ENCODE measurements at places on chromosomes 4 and X.
A peak's percentile ranks its signal among the peaks of the same experiment; 100 is the strongest.

- no peak for DNase-seq
These were observed 103.3 kb upstream of the SLC4A4 start for GRCh38 chr4:71235311-71236201.

- DNase-seq = no peak
These were observed 38.9 kb downstream of the STARD8 start for GRCh38 chrX:68686097-68686977.

DNA sequence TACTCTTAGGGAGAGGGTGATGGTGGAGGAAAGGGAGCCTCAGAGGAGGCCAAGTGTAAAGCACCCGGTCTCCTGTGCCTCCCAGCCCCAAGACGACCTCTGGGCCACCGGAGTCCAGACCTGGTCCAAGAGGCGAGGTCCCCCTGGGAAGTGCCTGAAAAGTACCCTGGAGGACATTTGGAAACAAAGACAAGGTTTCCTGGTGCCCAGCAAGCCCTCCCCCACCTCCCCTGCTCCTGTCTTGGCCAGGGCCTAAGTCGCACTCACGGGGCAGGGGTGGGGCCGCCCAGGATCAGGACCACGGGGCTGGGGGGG, 532 bp upstream of the SH3BP2 start:
- no peak for DNase-seq

DNA sequence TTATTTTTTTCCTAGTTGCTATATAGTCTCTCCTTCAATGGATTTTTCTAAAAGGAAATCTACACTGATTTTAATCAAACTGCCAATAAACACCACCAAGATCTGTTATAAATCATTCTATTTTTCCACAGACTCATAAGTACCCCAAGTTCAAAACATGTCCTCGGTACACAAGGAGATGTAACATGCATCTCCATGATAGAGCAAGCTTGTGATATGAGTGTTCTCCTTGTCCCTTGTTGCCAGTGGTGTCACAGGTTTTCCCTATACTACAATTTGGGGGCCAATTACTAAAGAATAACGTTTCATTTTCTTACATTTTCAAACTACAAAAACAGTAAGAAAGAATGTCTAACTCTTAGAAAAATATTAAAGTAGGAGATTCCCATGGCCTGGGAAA, 491 bp downstream of the ARHGEF6 start:
- DNase-seq = no peak

DNA sequence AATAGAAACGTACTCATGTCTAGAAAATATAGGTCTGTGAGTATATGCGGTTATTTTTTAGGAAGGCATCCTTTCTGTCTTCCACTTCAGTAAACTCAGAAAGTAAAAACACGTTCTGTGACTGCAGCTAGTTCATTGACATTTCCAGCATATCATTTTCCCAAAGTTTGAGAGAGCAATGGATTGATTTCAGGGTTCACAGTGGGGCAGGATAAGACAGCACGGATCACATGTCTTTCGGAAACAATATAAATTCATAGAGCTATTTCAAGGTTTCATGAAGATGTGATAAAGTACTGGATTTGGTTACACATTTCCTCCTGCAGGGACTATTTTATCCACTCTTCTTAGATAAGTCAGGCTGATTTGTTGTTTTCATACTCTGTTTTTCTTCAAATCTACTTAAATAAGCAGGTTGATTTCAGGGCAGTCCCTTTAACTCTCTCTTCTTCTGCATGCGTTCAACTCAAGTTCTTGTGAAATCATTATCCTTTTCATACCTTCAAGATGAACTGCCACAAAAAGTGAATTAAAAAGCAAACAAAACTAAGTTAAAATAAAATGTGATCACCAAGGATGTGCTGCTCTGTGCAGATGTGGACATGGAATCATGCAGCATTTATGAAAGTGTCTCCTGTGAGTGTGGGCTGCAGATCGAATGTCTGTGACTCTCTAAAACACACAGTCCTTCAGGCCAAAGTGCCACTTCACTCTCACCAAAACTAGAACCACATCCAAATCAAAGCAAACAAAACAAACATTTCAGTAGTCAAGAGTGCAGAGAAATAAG, 187.7 kb downstream of the UNC5C start:
- DNase-seq = no peak

GRCh38 chr4:113832803-113833202, 71.3 kb upstream of the CAMK2D start:
- DNase-seq = no peak

DNA sequence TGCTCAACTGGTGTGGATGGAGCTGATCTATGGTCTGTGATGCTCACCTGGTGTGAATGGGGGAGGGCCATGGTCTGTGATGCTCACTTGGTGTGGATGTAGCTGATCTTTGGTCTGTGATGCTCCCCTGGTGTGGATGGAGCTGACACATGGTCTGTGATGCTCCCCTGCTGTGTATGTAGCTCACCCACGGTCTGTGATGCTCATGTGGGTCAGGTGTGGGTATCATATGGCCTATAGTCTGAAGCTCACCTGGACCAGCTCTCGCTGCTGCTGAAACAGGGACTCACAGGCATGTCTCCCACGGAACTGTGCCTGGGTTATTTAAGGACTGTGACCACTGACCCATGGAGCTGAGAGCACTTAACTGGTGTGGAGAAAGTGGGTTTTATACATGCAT, 109.7 kb downstream of the CRLF2 start:
- no peak for DNase-seq

GRCh38 chr4:88583631-88584470, 8.4 kb upstream of the HERC3 start:
- no peak for DNase-seq

DNA sequence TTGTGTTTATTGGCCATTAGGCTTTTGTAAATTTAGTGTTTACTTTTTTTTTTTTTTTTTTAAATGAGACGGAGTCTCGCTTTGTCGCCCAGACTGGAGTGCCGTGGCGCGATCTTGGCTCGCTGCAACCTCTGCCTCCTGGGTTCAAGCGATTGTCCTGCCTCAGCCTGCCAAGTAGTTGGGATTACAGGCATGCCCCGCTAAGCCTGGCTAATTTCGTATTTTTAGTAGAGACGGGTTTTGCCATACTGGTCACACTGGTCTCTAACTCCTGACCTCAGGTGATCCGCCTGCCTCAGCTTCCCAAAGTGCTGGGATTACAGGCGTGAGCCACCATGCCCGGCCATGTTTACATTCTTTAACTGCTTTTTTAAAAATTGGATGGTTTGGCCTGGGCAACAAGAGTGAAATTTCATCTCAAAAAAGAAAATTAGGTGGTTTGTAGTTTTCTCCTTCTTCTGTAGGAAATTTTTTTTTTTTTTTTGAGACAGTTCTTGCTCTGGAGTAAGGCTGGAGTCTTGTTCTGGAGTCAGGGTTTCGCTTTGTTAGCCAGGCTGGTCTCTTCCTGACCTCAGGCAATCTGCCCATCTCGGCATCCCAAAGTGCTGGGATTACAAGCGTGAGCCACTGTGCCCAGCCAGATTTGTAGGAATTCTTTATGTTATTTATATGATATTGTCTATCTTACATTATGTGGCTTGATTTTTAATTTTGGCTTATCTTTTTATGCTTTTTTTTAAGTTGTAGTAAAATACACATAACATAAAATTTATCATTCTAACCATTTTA, 15.1 kb downstream of the UBE2K start:
- no peak for DNase-seq

GRCh38 chr4:113957956-113958355, 21.5 kb downstream of the ARSJ start:
- no peak for DNase-seq

GRCh38 chr4:17068392-17068791, 169.9 kb upstream of the LDB2 start:
- no peak for DNase-seq

DNA sequence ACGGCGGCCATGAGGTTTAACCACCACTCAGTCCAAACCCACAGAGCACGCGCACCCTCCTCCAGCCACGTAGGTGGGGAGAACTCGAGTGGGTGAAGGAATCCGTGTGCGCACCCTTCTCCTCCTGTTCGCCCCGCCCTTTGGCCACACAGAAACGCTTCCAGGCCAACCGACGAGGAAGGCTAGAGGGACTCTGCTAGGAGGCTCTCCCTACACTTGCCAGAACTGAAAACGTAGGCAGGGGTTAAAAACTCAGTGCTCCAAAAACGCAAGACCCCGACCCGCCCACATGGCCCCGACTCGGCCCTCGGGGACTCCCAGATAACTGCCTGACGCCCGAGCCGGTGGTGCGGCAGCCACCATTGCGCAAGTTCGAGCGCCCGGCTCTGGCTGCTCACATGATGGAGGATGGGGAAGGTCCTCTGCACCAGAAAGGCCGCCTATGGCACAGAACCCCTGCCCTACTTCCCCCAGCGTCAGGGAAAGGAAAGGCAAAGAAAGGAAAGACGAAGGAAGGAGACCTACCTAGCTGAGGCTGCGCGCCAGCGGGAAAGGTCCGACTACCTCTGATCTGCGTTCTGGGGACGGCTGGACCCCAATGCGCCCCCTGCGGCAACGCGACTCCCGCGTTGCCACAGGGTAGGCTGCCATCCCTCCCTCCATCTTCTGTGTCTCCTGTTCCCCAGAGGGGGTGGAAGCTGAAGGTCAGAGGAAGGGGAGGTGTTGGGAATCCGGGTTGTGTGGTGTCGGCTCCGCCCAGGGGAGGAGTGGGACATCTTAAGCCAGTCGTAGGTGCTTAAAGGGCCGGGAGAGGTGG, 201.9 kb upstream of the AGTR2 start:
- no peak for DNase-seq

DNA sequence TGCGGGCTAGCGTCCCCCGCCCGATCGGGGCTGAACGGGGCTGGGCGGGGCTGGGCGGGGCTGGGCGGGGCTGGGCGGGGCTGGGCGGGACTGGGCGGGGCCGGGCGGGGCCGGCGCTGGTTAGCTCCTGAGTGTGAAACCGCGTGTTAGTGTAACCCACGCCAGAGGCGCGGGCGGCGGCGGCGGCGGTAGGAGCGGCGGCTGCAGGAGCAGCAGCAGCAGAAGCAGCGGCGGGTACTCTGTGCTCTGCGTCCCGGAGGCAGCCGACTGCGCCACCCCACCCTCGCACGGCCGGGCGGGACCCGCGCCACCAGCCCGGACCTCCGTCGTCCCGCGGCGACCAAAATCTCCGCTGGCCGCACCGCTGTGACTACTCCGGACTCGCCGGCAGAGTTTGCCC, 128.1 kb downstream of the LAS1L start:
- DNase-seq = no peak

GRCh38 chr4:147840838-147841738, 109.2 kb downstream of the ARHGAP10 start:
- DNase-seq = no peak

GRCh38 chrX:41475591-41476241, 28.6 kb downstream of the NYX start:
- no peak for DNase-seq

- DNase-seq = no peak
These were observed 129.0 kb downstream of the VSIG4 start for GRCh38 chrX:65910899-65911298.

- no peak for DNase-seq
These were observed 97.1 kb upstream of the SH3RF1 start for GRCh38 chr4:169367826-169368225.

- no peak for DNase-seq
These were observed 178.7 kb upstream of the ATOH1 start for GRCh38 chr4:93649828-93650227.

- DNase-seq = no peak
These were observed 102.4 kb downstream of the CLNK start for GRCh38 chr4:10582059-10582686.

GRCh38 chrX:140765043-140765784, 55.7 kb downstream of the LINC00632 start:
- DNase-seq = no peak

DNA sequence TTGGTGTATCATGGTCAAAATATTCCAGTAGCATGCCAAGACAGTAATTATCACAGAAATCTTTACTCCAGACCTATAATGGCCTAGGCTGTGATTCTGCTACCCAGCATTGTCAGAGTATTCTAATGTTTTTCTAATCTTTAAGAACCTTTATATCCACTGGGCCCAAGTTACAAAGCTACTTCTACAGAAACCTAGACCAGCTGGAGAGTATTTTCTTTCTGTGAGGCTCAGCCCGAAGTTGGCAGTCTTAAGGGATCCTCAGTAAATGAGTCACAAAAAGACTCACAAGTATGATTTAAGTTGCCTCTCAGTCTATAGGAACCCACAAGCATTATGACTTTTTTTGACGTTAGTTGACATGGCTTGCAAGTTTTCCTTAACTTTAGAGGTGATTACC, 638.5 kb upstream of the FAM241A start:
- DNase-seq = peak; percentile 10

DNA sequence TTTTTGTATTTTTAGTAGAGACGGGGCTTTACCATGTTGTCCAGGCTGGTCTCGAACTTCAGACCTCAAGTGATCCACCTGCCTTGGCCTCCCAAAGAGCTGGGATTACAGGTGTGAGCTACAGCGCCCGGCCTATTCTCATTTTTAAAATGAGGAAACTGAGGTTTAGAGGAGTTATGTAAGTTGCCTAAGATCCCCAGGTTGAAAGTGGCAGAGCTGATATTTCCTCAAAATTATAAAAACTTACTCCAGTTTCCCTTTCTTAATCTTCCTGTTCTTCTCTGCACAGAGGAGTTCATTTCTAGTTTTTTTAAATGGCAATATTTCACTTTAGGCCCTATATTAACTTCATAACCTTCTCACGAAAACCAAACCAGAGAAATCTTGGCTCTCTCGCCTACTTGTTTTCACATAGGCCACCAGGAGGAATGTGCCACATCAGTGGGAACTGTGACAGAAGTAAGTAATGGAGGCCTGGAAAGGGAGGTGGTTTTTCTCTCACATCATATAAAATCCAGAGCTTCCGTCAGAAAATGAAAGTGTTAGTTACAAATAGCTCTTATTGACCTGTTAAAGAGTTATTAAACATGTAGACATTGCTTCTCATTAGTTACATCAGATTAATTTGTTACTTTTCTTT, 16.1 kb upstream of the RS1 start:
- DNase-seq = no peak

DNA sequence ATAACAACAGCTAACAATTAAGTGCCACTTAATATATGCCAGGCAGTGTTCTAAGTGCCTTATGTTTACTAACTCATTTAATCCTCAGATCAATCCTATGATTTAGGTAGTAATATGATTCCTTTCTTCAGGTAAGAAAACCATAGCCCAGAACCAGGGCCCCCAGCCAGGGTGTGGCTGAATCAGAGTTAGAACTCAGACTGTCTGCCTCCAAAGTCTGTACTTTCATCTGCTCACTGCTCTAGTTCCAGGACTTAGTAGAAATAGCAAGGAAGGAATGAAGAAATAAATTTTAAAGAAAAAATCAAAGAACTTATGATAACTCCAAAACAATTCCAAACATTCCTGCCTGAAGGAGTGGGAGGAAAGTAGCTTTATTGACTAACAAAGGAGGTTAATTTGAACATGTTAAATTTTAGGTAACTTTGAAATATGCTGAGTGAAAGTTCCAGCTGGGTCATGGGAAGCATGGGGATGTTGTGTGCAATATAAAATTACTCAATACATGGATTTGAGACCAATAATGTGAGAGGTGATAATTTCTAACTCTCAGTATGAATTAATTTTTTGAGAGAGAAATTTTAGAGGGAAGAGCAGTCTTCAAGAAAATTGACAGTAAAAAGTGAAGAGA, 8.8 kb upstream of the ADH1C start:
- DNase-seq = no peak

DNA sequence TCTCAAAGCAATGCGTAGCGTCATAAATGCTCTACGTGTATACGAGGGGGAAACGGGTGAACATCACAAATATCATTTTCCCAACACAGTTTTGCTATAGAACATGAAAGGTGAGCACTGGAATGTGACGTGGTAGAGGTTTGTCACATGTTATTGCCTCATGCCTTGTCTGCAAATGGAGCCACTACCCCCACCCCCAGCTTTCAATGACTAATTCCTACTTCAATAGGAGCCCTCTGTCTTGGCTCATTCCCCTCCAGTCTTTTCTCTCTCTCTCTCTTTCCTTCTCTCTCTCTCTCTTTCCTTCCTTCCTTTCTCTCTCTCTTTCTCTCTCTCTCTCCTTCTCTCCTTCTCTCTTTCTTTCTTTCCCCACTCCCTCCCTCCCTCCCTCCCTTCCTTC, 127.0 kb downstream of the STOX2 start:
- no peak for DNase-seq

Measured in NCI-H226 (cell line).